Activated CD4-positive, alpha-beta T cell treated with anti-CD3 and anti-CD28 coated beads, Interleukin-2, amount 10 ng/mL, durations not matched to agents 7 days and 5 days (primary cell): ENCODE measurements at places on chromosomes 1 and 21. TPM values are rescaled to one million over a fixed set of nuclear protein-coding genes. Genes with fewer than 3 reads are reported as not detected.

DNA sequence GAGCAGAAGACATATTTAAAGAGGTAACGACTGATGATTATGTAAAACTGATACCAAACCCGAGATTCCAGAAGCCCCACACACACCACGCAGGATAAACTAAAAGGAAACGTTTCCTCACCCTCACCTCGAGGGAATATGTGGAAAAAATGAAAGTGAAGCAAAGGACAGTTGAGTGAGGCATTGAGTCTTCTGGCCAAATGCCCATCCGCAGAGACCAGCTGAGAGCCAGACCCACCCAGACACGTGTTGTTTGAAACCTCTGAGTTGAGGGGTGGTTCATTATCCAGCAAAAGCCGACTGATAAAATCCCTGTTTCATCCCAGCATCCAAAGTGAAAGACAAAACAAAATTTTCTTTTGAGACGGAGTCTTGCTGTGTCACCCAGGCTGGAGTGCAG, 29.6 kb upstream of the PCBP3 start:
- DNase-seq, result no peak
- H3K27ac ChIP-seq, result no peak overlapping the region
- H3K27me3 ChIP-seq, result peaks cover 11% of the 10 kb centered on the region
- H3K4me1 ChIP-seq, result peaks cover 22% of the 10 kb centered on the region

DNA sequence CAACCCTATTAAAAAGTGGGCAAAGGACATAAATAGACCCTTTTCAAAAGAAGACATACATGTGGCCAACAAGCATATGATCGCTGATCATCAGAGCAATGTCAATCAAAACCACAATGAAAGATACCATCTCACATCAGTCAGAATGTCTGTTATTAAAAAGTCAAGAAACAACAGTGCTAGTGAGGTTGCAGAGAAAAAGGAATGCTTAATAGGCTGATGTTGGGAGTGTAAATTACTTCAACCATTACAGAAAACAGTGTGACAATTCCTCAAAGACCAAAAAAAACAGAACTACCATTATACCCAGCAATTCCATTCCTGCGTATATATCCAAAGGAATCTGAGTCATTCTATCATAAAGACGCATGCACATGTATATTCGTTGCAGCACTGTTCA, 13.2 kb downstream of the USH2A start:
- no peak overlapping the region for H3K4me3 ChIP-seq
- H3K4me1 ChIP-seq, result no peaks in the 10 kb centered on the region
- no peaks in the 10 kb centered on the region for H3K27me3 ChIP-seq

DNA sequence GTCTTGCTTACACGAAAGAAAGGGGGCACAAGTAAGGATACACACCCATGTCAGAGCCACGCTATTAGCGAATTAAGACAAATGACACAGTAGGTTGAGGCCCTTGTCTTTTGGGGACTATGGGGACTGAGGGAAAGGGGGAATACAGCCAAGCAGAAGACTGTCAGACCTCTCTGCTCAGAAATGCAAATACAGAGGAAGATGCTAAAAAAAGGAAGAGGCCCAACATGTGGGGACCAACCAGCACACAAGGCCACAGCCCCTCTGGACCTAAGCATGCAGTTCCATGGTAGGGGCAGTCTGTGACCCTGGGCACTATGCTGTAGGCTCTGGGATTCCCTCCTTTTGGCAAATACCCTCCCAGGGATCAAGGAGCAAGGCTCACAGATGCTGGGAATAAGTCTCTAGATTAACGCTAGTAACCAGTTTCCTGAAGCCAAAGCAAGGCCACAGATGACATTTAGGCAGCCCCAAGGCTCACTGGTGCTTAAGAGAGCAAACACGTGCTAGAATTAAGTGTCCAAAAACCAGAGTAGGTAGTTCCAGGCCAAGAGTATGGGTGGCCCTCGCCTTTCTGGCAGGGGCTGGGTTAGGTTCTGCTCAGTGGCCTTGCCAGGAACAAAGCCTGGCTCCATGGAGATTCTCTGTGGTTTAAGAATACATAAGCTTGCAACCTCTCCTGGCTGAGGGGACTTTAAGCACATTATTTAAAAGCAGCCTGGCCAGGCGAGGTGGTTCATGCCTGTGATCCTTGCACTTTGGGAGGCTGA, 38.2 kb downstream of the RABIF start:
- no peaks in the 10 kb centered on the region for H3K36me3 ChIP-seq
- no peak overlapping the region for H3K4me3 ChIP-seq
- no peak for DNase-seq
- peaks cover 6% of the 10 kb centered on the region for H3K4me1 ChIP-seq
- no peak overlapping the region for H3K27ac ChIP-seq

- peak; percentile 60 for DNase-seq
- H3K27ac ChIP-seq, result peak overlapping the region; percentile 60
- no peaks in the 10 kb centered on the region for H3K27me3 ChIP-seq
- H3K4me3 ChIP-seq, result no peak overlapping the region
Measured at GRCh38 chr1:27332536-27333281, 9.1 kb upstream of the SYTL1 start.

GRCh38 chr1:38708701-38709258, 150.8 kb downstream of the RRAGC start:
- peaks cover 22% of the 10 kb centered on the region for H3K27me3 ChIP-seq
- DNase-seq, result no peak
- H3K4me1 ChIP-seq, result no peaks in the 10 kb centered on the region
- H3K36me3 ChIP-seq, result no peaks in the 10 kb centered on the region
- H3K4me3 ChIP-seq, result no peak overlapping the region
- no peak overlapping the region for H3K27ac ChIP-seq

GRCh38 chr1:43736819-43737218, 29.5 kb downstream of the ST3GAL3 start:
- H3K36me3 ChIP-seq, result peaks cover 7% of the 10 kb centered on the region
- no peaks in the 10 kb centered on the region for H3K4me1 ChIP-seq
- H3K27ac ChIP-seq, result no peak overlapping the region

DNA sequence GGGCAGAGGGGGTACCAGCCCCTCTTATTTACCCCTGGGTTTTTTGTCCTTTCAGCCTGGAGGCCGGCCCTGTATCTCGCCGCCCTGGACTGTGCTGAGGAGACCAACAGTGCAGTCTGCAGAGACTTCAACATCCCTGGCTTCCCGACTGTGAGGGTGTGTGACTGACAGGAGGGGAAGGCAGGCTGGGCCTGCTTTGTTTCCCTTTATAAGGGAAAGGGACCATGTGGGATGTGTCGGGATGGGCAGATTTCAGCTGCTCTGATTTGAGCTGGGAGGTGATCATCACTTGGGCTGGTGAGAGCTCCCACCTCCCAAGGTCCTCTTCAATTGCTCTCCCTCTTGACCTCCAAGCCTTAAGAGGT, 11.7 kb downstream of the QSOX1 start:
- no peak overlapping the region for H3K4me3 ChIP-seq
- DNase-seq, result no peak
- peaks cover 10% of the 10 kb centered on the region for H3K4me1 ChIP-seq
- H3K27me3 ChIP-seq, result no peaks in the 10 kb centered on the region

GRCh38 chr1:82160903-82161302, 360.2 kb downstream of the ADGRL2 start:
- peak overlapping the region; percentile 90 for H3K27ac ChIP-seq
- DNase-seq, result no peak
- peaks cover 24% of the 10 kb centered on the region for H3K4me1 ChIP-seq

- peaks cover 65% of the 10 kb centered on the region for H3K36me3 ChIP-seq
- H3K27ac ChIP-seq, result no peak overlapping the region
- H3K4me3 ChIP-seq, result no peak overlapping the region
- peak; percentile 80 for DNase-seq
- no peaks in the 10 kb centered on the region for H3K27me3 ChIP-seq
Measured at GRCh38 chr1:160291248-160292220, 6.6 kb upstream of the PEX19 start.

DNA sequence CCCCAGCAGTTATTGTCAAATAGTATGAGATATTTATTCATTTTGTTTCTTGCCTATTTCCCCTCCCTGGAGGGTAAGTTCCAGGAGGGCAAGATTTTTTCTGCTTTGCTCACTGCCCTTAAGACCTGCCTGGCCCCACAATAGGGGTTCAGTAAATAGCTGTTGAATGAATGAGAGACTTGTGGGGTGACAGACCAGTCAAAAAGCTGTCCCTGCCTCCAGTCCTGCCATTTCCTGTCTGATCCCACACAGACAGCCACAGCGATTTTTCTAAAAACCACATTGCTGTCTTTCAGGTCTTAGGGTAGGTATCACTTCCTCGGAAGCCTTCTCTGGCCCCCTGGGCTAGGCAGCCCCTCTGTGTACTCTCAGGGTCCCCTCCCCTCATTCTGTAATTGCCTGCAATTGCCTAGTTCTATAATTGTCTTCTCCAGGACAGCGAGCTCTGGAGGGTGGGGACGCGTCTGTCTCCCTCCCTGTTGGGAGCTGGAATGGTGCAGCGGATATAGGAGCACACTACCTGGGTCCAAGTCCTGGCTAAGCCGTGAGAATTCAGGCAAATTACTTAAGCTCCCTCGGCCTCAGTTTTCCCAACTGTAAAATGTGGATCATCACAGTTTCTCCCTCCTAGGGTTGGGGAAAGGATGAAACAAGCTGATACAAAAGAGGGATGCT, 1.8 kb upstream of the EXTL1 start:
- H3K4me1 ChIP-seq, result peaks cover 9% of the 10 kb centered on the region
- peaks cover 6% of the 10 kb centered on the region for H3K27me3 ChIP-seq
- no peak overlapping the region for H3K27ac ChIP-seq
- H3K4me3 ChIP-seq, result no peak overlapping the region

DNA sequence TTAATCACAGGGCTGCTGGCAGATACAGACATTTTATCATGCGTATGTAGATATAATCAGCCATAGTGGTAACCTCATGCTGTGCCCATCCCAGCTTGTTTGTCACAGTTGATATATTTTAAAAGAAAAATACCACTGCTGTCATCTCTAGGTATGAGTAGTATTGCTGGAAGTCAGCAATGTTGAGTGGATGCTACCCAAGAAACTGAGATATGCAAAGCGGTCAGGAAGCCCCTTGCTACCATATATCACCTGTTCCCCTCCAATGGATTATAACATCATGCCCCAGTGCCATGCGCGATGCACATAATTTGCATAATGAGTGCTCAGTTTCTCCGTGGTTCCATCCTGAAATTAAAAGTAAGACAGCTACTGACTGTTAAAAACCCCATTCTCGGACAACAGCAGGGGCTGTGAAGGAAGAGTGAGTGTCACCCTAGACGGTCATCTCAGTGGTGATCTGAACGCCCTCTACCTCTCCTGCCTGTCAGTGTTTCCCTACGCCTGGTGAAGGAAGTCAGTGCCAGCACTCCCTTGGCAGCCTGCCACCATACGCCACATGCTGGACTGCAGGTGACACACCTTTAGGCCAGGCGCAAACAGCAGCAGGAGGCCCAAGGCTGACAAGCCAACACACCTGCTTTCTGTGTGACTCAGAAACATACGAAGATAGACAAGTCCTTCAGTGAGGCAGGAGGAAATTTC, 2.7 kb downstream of the IL10RB start:
- no peak for DNase-seq
- no peaks in the 10 kb centered on the region for H3K27me3 ChIP-seq
- H3K4me1 ChIP-seq, result peaks cover 62% of the 10 kb centered on the region

Gene LCE1C
- not detected for total RNA-seq

Gene ANKRD35
- total RNA-seq, result 0.42 TPM

Gene IGSF3
- 0.35 TPM for total RNA-seq

Gene PIGP
- 21.7 TPM for total RNA-seq
